Neural crest cell (in vitro differentiated cells): ENCODE measurements at places on chromosomes 2 and 18. TPM values are rescaled to one million over a fixed set of nuclear protein-coding genes. Genes with fewer than 3 reads are reported as not detected.
A peak's percentile ranks its signal among the peaks of the same experiment; 100 is the strongest.

- peaks cover 5% of the 10 kb centered on the region for H3K36me3 ChIP-seq
- H3K27ac ChIP-seq, result no peak overlapping the region
- no peaks in the 10 kb centered on the region for H3K27me3 ChIP-seq
- no peaks in the 10 kb centered on the region for H3K4me1 ChIP-seq
- no peak for DNase-seq
- no peak overlapping the region for H3K4me3 ChIP-seq
These were observed 202.4 kb upstream of the ZSWIM2 start for GRCh38 chr2:187051350-187051749.

DNA sequence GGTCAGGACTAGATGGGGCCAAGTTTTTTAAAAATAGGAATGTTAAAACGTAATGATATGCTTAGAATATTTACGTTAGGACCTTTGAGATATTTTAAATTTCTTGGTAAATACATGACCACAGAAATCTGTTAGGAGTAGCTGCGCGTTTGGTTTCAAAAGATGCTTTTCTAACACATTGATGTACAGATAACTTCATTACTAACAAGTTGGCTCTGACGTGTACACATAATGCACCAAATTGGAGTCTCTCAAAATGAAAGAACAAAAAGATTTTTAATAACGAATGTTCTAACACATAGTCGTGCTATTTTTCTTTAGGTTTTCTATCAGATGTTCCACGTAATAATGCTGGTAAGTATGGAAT, 608 bp downstream of the PHOSPHO2 start:
- H3K4me3 ChIP-seq, result peak overlapping the region; percentile 94
- no peak for DNase-seq
- H3K27me3 ChIP-seq, result no peaks in the 10 kb centered on the region
- peaks cover 24% of the 10 kb centered on the region for H3K4me1 ChIP-seq
- H3K36me3 ChIP-seq, result peaks cover 20% of the 10 kb centered on the region

SUMO1 gene
- total RNA-seq, result 128 and 139 TPM in 2 replicates

DNA sequence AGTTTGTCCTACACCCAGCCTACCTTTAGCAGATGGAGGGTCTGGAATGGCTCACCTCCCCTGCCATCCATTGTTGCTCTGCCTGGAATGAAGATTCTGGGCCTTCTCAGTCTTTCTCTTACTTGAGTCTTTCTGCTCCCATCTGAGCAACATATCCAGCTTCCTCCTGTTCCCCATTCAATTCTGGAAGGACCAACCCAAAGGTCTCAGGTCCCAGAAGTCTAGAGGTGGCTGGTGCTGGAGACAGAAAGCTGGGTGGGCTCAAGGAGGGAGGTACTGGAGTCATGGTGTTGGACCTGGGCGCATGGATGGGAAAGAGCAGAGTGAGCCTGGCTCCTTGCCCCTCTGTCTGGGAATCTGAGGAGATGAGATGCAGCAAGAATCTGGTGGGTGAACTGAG, 93.5 kb upstream of the SIX3 start:
- H3K4me3 ChIP-seq, result no peak overlapping the region
- H3K4me1 ChIP-seq, result peaks cover 8% of the 10 kb centered on the region

GALNT5 gene
- 0.12 and 0.20 TPM in 2 replicates for total RNA-seq

BCL11A gene
- 2.2 and 2.3 TPM in 2 replicates for total RNA-seq

GRCh38 chr18:64714086-64714485, 565.2 kb upstream of the LINC00305 start:
- H3K27me3 ChIP-seq, result no peaks in the 10 kb centered on the region
- H3K27ac ChIP-seq, result no peak overlapping the region
- no peak for DNase-seq
- no peaks in the 10 kb centered on the region for H3K36me3 ChIP-seq

DNA sequence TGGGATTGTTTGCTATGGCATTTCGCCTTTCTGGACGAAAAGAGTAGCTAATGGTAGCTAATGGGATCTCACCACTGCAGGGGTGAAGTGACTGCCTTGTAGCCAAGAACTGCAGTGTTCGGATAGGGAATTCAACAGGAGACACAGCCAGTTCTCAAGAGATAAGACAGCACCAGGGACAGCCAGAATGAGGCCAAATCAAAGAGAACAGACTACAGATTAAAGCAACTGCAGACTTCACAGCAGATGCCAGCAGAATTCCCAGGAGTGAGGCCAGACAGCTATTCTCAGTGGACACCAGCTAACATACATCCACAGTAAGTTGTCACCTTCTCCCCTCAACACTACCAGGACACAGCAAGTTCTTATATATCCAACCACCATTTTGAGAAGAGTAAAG, 124.0 kb downstream of the PLA2R1 start:
- no peak for DNase-seq
- H3K4me3 ChIP-seq, result no peak overlapping the region
- H3K27me3 ChIP-seq, result no peaks in the 10 kb centered on the region
- H3K4me1 ChIP-seq, result no peaks in the 10 kb centered on the region

REG1B gene
- not detected in 2 replicates for total RNA-seq
